Ureter (tissue), 1 donor: ENCODE measurements at places on chromosomes 1 and 21. TPM values are rescaled to one million over a fixed set of nuclear protein-coding genes. Genes with fewer than 3 reads are reported as not detected.

The PRAMEF18 gene
- total RNA-seq: not detected

The IGSF9 gene
- 13.8 TPM for total RNA-seq

The DDR2 gene
- total RNA-seq: 60.3 TPM

The DRAXIN gene
- total RNA-seq: 0.08 TPM

The G0S2 gene
- total RNA-seq: 7.7 TPM

The FOXD2 gene
- total RNA-seq: 0.34 TPM

The C1orf87 gene
- not detected for total RNA-seq

The CELA3A gene
- not detected for total RNA-seq

The ADORA1 gene
- 1.5 TPM for total RNA-seq

The C1orf94 gene
- total RNA-seq: not detected

The OR10Z1 gene
- not detected for total RNA-seq

The NLRP3 gene
- total RNA-seq: 1.9 TPM
